Epithelial cell of prostate (primary cell): ENCODE measurements at places on chromosomes 11 and 22.

DNA sequence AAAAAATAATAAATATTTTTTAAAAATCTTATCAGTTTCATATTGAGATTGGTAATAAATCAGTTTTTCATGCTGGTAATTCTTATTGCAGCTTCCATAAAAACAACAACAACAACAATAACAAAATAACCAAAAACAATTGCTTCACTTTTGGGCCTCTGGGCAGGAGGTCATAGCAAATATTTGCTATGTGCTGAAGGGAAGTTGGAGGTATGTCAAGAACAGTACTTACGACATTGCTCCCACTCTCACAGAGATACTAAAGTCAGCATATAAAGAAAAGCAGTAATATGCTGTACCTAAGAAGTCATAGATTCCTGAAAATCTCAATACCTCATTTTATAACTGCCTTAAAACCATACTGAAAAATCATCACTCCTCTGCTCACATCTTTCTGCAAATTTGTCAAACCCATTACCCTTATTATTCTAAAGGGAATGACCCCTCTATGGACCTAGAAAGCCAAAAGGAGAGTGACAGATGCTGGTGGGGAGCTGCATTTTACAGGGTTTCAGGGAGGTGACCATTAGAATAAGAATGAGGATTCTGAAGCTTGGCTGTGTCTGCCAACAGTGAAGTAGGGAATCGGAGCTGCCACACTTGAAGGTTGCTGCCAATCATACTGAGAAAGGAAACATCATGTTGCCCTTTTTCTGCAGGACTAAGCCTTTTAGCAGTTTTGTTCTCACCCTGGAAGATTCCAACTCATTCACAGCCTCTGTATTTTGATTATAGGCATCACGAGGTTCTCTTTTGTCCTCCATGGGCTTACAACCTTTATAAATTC lies 742.9 kb downstream of the LRRC4C start:
- DNase-seq, result no peak

- DNase-seq, result no peak
Observed at GRCh38 chr22:33697640-33698039, 222.6 kb downstream of the LARGE1 start.

DNA sequence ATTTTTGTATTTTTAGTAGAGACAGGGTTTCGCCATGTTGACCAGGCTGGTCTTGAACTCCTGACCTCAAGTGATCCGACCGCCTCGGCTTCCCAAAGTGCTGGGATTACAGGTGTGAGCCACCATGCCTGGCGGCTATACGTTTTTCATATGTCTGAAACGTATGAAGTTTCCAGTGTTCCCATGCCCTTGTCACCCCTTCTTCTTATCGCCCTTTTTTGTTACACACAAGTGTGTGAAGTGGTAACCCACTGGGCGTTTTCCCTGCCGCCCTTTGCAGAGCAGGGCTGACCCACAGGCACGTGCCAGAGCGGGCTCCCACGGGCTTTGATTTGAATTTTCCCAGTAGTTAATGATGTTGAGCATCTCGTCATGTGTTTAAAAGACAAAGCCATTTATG lies 17.0 kb downstream of the PIM3 start:
- DNase-seq, result no peak

DNA sequence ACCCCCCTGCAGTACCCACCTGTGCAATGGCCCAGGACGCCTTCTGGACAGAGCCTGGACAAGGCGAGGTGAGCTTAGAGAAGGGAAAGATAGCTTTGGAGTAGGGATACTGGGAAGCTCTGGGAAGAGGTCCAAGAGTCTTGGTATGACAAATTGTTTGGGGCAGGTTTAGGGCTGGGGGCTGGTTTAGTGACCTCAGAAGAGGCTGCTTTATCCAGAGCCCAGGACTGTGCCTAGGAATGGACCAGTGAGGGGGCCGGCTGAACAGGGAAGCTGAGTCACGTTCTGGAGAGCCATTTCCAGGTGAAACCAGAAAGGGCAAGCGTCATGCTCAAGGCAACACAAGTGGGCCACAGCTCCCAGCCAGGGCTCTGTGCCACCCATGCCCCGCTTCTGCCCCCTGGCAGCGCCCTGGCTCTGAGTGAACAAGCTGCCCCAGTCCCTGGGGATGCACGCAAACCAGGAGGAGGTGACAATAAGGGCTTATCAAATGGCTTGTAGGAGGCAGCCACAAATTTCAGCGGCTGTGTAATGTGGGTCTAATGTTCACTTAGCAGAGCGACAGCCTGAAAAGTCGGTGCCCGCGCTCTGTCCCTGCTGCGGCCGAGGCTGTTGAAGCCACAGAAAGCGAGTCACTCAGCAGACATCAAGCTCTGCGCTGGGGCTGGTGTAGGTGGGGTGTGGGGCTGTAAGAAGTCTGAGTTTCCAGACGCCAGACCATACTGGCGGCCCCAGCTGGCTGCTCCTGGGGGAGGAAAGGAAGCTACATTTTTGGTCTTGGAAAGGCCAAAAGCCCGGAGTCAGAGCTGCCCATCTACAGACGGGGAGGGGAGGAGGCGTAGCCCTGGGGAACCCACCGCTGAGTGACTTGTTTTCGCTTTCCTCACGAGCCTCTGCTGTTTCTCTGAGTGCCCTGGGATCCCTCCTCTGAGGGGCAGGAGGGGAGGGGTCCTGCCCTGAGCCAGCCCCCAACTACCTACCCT lies 18.3 kb upstream of the SYT7 start:
- DNase-seq, result no peak

- no peak for DNase-seq
Observed at GRCh38 chr11:16169541-16169940, 186.8 kb downstream of the SOX6 start.

- DNase-seq, result no peak
Observed at GRCh38 chr22:19567157-19568009, 43.2 kb upstream of the CLDN5 start.

- no peak for DNase-seq
Observed at GRCh38 chr22:31630331-31631329, 31.4 kb downstream of the PISD start.

DNA sequence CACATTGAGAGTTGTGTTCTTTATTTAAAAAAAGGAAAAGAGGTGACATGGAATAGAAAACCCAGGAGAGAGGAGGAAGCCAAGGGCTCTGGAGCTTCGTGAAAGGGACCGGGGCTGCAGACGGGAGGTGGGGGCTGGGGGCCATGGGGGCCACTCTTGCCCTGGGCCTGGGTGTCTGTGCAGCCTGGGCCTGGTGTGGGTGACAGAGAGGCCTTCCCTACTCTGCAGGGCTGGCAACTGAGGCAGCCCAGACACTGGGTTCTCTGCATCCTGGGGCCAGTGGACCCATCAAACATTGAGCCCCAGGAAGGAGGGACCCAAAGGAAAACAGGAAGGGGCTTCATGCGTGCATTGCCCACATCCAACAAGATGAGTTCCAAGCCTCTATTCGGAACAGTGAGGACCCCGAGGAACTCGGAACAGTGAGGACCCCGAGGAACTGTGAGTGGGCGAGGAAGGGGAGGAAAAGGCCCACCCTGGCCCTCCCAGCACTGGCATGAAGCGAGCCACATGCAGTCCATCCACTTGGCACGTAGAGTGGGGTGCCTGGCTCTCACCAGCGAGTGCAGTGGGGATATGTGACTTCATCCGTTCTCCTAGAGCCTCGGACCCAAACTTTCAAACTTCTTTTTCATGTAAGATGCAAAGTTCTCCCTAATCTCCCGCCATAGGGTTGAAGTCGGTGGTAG lies 1121.6 kb downstream of the BRD1 start:
- DNase-seq, result no peak

DNA sequence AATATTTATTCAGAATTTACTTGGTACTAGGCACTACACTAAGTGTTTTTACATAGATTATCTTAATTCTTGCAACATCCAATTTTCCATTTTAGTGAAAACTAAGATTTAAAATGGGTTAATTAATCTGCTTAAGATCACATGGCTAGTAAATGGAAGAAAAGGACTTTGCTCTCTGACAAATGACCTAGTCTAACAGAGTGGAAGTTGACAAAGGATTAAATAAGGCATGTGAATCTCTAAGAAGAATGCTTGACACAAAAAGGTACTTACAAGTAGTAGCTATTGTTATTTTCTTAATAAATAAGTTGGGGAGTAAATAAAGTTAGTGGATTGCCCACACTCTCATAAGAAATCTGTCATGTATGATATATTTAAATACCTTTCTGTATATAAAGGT lies 584.8 kb downstream of the DLG2 start:
- no peak for DNase-seq
